ENCODE measurements at places on chromosomes 1 and 21.
A peak's percentile ranks its signal among the peaks of the same experiment; 100 is the strongest.

DNA sequence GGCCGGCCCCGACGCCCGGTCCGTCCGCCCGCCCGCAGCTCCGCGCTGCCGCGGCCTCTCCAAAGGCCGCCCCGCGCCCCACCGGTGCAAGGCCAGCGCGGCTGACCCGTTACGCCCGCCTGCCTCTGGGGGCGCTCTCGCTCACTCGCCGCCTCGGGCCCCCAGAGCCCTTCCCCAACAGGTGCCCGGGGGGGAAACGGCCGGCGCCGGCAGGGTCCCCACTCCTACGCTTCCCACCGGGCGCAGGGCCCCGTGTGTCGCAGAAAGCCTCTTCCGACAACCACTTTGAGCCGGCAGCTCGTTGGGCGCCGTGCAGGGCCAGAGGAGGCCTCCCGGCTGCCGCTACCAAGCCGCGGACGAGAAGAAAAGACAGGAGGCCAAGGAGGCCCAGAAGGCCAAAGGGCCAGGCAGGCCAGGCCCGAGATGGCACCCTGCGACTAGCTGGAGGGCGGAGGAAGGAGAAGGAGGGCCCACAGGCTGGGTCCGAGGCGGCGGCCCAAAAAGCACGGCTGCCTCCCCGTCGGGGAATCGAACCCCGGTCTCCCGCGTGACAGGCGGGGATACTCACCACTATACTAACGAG is 64.9 kb upstream of the FCGR2A start:
- DNase-seq = peak; percentile 86

GRCh38 chr1:19512545-19512944 is 27.2 kb upstream of the CAPZB start:
- no peak for DNase-seq

GRCh38 chr21:34531399-34531798 is 19.4 kb upstream of the KCNE1 start:
- DNase-seq = no peak

DNA sequence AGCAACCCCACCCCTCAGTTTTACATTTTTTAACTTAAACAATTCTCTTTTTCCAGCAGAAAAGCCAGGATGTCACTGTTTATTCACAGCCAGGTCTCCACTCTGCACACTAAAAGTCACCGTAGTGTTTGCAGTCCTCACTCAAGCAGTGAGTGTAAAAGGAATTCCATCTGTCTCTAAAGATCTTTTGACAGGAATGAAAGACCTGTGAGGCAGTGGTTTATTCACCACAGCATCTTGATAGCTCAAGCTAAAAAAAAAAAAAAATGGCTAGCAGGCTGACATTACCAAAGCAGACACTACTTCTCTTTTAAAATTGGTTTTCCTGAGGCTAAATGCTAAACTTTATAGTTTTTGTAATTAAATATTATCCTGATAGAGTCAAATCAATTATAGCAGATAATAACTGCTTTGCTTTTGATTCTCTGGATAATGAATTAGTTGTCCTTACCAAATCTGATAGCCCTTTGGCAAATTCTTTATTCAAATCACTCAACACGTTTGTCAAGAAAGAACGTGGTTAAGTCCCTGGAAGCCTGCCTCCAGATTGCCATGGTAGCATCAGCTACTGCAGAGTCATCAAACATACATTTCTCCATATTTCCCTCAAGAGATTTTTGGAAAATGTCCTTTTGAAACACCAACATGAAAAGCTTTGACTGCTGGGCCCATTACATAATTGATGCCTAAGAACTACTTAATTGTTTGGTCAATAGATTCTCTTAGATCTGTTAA is 22.2 kb upstream of the SLC5A9 start:
- DNase-seq = no peak

DNA sequence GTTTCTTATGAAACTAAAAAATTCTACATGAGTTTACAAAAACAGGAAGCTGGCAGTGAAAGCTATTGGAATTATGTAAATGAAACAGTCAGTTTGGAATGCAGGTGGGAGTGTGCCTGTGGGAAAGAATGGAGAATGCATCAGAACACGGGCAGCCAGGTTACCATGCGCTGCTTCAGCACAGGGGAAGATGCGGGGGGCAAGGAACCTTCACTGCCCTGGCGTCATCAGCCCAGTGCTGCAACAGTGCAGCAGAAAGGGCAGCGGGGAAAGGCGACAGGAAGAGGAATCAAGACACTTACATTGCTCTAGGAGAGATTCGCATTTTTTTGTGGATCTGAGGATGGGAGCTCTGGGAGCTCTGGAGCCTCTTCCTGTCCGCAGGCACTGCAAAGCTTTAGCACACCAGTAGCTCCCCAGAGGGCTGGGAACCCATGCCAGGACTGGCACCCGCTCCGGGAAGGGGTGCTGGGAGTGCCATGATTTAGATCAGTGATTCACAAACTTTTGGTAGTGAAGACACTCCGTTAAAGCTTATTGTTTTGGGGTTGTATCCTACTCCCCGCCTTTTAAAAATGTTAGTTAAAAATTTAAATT is 64.1 kb upstream of the WDR26 start:
- DNase-seq = peak; percentile 46
